ENCODE measurements at places on chromosomes 12 and 14.

- no peak for DNase-seq
Measured at GRCh38 chr12:120719496-120720233, 6.0 kb upstream of the ACADS start.

GRCh38 chr14:26233118-26233517 lies 364.7 kb downstream of the NOVA1 start:
- no peak for DNase-seq

- no peak for DNase-seq
Measured at GRCh38 chr14:38790916-38791315, 312.1 kb downstream of the SEC23A start.

DNA sequence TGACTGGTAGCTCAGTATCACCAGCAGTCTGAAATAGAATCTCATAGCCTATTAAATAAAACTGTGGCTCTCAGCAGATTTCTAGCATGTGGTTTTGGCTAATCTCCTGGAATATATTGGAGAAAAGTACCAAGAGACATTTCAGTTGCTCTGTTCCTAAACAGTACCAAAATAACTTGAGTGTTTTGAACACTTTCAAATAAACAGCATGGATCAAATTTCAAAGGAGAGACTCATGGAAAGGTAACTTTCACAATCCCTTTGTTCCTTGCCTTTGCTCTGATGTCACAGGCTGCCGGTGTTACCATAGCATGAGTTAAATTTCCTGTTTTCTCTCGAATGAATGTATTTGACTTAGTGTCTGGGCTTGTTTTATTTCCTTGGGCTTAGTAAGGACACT lies 3.4 kb downstream of the ARG2 start:
- DNase-seq, result no peak

- DNase-seq, result no peak
Measured at GRCh38 chr12:97283297-97283696, 179.3 kb upstream of the RMST start.

- DNase-seq, result no peak
Measured at GRCh38 chr12:2083561-2083960, 30.8 kb downstream of the CACNA1C start.

GRCh38 chr14:50860478-50861086 lies 11.3 kb upstream of the ABHD12B start:
- DNase-seq, result peak; percentile 93

DNA sequence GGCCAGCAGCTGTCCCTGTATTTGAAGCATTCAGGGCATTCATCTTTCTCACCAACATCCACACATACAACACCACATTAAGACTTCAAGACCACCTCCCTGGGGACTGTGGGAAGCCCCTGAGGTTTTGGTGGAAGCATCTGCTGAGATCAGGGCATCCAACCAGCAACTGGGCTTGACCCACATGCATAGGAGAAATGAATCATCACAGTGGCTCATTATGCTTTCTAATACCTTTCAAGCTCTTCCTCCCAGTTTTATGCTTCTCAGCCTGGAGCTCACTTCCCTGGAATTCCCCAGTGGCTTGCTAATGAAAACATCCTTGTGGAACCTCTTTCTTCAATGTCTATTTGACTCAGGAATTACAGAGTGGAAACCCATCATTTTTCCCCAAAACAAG lies 21.4 kb upstream of the CMKLR1 start:
- DNase-seq, result no peak

DNA sequence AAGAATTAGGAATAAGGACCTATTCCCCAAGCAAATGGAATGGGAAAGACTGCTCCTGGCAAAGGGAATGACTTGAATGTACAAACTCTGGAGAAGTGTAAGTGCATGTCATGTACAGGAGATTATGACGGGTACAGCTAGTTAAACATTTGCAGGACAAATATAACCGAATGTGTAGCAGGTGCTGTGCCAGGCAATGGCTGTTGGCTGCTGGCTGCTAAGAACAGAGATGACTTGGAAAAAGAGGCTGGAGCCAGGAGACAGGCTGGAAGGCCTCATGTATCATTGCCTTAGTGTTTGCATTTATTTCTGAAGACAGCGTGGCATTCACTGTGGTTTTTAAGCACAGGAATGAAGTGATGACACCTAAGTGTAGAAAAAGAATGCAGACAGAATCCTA lies 136.8 kb downstream of the TTC8 start:
- DNase-seq, result no peak

DNA sequence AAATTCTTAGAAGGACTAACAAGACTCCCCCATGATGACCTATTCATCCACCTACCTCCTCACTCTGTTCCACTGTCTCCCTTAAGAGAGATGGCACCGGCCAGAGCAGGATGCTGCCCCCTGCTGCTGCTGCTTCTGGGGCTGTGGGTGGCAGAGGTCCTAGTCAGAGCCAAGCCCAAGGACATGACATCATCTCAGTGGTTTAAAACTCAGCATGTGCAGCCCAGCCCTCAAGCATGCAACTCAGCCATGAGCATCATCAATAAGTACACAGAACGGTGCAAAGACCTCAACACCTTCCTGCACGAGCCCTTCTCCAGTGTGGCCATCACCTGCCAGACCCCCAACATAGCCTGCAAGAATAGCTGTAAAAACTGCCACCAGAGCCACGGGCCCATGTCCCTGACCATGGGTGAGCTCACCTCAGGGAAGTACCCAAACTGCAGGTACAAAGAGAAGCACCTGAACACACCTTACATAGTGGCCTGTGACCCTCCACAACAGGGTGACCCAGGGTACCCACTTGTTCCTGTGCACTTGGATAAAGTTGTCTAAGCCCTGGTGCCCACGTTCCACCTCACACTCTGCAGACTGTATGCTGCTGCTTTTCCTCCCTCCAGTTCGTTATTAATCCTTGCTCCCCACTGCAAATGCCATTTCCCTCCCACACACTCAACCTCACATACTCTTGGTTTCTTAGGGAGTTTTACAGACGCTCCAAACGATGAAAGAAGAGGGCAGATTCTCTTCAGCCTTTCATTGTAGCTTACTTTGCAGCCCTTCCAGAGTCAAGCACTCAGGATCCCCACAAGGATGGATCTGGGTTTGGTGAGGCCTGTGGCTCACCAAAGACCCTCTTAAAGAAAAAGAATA lies at the start of gene RNASE8:
RNASE8 (plus strand) TSS at position 20 of the 873 bp plus-strand sequence; CDS start at position 91, 71 bp downstream.
- no peak for DNase-seq

DNA sequence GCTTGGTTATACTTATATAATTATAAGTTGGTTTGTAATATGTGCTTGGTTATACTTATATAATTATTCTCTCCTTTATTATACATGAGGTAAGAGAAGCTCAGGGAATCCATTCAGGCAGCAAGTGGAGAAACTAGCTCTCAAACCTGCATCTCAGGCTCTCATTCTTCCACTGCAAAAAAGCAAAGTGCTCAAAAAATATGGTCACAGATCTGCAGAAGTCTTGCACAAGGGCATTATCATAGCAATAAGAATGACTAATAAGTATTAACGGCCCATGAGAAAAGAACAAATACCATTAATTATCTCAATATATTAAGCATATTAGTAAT lies 476 bp upstream of the TRAFD1 start:
- DNase-seq, result no peak

GRCh38 chr14:70888681-70889175 lies 18.5 kb upstream of the PCNX1 start:
- DNase-seq, result no peak

DNA sequence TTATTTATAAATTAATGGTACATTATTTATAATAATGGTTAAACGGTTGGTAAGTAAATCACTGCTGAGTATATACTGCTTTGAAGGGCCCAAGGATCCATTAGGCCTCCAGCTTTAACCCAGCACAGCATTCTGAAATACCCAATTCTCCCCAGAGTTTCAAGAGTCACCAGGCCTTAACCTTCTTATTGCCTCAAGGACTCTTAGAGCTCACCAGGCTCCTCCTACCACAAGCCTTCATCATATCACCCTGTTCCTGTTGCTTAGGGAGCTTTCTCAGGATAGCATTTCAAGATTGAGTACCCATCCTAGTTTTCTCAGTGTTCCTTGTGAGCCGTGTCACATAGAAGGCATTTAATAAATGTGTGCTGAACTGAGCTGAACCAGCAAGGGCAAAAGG lies 242.5 kb downstream of the FBXL14 start:
- no peak for DNase-seq

- no peak for DNase-seq
Measured at GRCh38 chr14:36676236-36676635, 14.6 kb downstream of the PAX9 start.

DNA sequence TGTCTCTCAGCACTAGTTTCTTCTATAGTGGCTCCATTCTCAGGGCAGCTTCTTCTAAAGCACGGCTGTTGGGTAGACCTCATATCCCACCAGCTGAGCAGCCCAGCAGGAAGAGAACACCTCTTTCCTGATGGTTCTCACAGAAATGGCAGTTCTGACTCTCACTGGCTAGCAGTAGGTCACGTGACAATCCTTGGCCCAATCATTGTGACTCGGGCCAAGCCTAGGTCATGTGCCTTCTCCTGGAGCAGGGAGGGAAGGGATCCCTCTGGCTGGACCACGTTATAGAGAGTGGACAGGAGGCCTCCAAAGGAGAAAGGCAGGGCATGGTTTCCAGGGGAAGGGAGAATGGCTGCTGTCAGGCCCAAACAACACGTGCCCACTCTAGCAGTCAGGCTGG lies 149.1 kb downstream of the AACS start:
- no peak for DNase-seq

- DNase-seq, result no peak
Measured at GRCh38 chr12:65200007-65200665, 30.8 kb downstream of the LEMD3 start.

GRCh38 chr14:60303745-60304144 lies 54.7 kb downstream of the PPM1A start:
- DNase-seq, result no peak

GRCh38 chr12:119393677-119394076 lies 59.1 kb downstream of the CCDC60 start:
- no peak for DNase-seq

GRCh38 chr12:6337958-6338433 lies 3.9 kb downstream of the TNFRSF1A start:
- DNase-seq, result no peak

DNA sequence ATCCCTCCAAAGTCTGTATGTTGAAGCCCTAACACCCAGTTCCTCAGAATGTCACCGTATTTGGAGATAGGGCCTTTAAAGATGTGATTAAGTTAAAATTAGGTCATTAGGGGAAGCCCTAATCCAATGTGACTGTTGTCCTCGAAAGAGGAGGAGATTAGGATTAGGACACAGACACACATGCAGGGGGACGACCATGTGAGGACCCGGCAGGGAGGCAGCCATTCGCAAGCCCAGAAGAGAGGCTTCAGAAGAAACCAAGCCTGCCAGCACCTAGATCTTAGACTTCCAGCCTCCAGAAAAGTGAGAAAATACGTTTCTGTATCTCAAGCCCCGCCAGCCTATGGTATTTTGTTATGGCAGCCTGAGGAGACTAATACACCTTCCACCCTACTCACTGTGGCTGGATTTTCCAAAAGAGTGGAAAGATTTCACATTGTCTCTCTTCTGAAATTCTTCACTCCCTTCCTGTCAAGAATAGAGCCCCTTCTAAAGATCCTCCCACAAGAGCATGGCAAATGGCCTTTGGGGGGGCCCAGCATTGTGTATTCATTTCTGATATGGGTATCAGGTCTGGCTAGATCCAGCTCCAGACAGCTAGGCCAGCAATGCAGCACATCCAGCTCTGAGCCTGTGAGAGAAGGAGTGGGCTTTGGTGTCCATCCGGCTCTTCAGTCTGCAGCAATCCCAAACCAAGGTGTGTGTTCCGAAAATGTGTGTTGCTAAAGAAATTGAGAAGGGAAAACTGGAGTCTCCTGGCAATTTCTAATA lies 15.4 kb upstream of the UBC start:
- no peak for DNase-seq

DNA sequence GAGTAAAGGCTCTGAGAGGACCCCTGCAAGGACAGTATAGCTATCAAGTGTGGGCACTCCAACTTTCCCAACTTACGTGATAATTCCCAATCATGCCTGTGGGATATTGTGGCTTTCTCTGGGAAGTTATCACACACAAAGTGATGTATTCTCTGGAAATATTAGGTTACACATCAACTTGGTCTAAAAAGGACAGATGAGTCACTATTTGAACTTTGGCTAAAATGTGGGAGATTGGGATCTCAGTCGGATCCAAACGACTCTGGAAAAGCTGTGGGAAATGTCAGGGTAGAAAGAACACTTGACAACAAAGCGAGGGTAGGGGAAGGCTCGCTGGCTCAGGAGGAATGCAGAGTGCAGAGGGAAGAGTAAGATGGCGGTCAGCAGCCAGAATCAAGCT lies 1048.9 kb downstream of the BCL11B start:
- DNase-seq, result no peak

DNA sequence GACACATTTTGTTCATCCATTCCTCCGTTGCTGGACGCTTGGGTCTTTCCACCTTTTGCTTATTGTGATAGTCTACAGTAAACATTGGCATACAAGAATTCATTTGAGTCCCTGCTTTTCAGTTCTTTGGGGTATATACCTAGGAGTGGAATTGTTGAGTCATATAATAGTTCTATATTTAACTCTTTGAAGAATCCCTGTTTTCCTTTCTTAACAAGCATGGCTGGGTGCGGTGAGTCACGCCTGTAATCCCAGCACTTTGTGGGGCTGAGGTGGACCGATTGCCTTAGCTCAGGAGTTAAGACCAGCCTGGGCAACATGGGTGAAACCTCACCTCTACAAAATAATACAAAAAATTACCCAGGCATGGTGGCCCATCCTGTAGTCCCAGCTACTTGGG lies 75.4 kb downstream of the CCDC92 start:
- no peak for DNase-seq

DNA sequence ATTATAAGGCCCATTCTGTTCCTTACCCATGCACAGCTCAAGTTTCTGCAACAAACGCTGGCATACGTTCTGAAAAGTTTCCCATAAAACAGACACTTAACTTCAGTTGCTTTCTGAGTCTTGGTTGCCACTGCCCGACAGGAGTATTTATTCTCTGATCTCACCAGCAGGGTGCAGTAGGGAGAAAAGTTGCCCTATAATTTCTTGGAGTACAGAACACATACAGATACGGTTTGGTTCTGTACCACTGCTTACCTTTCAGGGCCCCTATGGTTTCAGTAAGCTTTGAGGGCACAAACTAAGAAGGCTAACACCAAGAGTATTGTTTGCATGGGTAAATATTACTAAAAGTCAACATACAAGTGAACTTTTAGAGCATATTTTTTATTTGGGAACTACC lies 77.9 kb downstream of the SPATA7 start:
- peak; percentile 12 for DNase-seq

- no peak for DNase-seq
Measured at GRCh38 chr12:2171672-2172426, 119.1 kb downstream of the CACNA1C start.

DNA sequence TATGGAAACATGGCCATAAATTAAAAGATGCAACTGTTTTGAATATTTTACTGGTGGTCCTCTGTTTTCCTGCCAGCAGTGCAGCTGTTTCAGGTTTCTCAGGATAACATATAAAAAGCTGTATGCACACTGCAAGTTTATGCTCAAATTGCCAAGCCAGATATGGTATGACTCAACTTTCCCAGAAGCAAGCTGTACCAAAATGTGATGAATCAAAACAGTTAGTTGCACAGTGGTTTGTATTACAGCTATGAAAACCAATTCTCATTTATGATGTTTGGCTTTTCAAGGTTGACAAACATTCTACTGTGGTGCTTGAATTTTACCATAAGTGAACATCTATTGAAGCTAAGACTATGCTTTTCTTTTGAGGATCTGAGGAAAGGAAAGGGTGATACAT lies 15.5 kb downstream of the TRMT5 start:
- DNase-seq, result no peak

Measured in neural crest cell (in vitro differentiated cells).